NCI-H2081 treated with DMSO at 0.1 percent for 48 hours (cell line): ENCODE measurements at places on chromosomes 13 and 19.

- DNase-seq, result no peak
Observed at GRCh38 chr19:58498316-58499020, 13.3 kb downstream of the SLC27A5 start.

GRCh38 chr19:17602872-17603510 lies 47.5 kb downstream of the COLGALT1 start:
- no peak for DNase-seq

DNA sequence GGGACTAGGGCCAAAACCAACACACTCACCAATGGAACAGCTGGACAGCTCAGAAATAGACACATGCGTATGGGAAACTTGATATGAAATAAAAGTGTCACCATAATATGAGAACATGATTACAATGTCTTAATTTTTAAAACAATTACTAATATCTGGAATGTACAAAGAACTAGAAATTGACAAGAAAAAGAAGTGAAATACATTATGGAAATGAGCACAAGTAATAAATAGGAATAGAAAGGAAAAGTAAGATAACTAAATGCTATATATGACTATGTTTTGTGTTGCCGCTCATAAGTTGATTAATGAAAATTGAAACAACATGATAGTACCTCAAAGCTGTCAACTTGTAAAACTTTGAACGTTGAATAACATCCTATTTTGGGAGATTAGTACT lies 801.1 kb downstream of the SLITRK5 start:
- no peak for DNase-seq

- no peak for DNase-seq
Observed at GRCh38 chr19:22286151-22286810, at the start of gene ZNF729. Gene ZNF729 (plus strand): TSS chr19:22286441. CDS start chr19:22286526, 85 bp downstream.

DNA sequence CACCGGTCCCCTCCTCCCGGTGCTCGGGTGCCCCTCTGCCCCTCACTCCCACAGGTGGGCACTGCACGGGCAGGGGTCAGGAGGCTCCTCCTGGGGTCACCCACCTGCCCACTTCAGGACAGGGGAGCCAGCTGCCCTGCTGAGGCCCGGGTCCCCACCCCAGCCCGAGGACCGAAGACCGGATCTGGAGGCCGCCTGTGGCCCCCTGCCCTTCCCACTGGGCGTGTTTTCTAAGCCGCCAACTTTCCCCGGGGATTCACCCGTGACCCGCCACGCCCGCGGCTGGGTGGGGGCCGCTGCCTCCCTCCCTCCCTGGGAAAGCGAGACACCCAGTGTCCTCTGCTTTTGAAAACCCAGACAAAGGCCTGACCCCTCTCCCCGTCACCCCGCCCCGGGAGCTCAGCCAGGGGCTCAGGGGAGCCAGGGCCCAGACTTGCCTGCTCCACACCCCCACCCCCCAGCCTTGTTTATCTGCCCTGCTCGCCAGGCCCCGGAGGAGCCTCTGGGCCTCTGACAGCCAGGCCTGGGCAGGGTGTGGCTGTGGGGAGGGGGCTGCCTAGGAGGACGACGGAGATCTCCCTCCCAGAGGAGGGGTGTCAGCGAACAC lies 1.3 kb downstream of the PALM start:
- DNase-seq, result no peak

GRCh38 chr13:34627509-34628208 lies 314.4 kb upstream of the NBEA start:
- no peak for DNase-seq

DNA sequence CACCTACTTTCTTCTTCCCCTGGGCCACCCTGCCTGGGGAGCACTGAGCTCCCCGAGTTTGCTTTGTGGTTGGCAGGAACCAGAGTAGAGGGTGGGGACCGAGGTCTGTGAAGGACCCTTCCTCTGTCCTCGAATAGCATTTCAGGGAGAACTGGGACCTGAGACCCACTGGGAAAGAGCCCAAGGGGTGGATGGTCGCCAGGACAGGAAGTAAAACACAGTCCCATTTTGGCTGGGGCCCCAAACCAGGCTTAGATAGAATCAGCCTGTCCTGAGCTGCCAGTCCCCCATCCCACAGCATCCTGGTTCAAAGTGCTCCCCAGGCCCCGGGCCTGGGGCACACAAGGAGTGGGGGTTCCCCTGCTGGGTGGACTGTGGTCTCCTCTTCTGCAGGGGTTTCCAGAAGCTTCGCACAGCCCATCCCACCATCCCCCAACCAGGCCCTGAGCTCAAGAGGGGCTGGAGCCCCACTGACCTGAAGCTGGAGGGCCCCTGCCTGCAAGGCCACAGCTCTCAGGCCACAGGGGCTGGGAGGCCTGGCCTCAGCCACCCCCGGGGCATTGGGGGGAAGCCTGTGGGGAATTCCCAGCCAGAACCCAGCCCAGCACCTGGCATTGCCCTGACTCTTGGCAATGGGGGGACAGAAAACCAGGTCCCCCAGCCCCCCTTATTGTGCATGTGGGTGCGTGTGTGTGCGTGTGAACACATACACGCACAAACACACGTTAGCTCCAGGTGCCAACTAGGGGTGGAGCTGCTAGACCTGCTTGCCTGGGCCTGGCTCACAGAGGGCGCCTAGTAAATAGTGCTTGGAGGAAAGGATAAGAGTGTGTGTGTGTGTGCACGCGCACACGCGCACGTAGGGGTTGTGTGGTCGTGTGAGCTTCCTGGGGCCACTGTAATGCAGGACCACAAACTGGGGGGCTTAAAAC lies 995 bp upstream of the MKNK2 start:
- no peak for DNase-seq

DNA sequence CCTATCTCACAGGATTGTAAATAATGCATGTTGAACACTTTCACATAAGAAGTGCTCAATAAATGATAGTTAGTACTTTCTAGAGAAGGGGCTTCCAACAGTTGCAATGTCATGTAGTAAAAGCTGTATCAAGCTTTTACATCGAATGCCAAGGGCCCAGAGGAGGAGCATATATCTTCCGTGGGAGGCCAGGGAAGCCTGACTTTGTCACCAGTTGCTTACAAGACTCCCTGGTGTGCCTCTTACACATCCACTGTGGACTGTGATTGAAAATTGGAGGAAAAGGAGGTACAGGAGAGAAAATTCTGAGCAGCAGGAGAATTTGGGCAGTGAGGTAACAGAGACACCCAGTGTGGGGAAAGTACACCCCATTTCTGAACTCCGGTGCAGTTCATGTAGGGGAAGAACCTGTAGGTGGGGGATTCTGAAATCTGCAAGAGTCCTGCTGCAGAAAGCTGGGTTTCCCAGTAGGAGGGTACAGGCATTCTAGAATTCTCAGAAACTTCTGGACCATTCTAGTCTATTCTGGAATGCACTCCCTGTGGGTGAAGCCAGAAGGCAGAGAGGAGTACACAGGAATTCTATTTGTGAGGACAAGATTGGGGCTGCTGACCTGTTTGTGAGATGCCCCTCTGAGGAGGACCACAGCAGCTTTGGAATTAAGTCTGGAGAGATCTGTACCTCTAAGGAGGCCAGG lies 54.0 kb downstream of the ALOX5AP start:
- no peak for DNase-seq

DNA sequence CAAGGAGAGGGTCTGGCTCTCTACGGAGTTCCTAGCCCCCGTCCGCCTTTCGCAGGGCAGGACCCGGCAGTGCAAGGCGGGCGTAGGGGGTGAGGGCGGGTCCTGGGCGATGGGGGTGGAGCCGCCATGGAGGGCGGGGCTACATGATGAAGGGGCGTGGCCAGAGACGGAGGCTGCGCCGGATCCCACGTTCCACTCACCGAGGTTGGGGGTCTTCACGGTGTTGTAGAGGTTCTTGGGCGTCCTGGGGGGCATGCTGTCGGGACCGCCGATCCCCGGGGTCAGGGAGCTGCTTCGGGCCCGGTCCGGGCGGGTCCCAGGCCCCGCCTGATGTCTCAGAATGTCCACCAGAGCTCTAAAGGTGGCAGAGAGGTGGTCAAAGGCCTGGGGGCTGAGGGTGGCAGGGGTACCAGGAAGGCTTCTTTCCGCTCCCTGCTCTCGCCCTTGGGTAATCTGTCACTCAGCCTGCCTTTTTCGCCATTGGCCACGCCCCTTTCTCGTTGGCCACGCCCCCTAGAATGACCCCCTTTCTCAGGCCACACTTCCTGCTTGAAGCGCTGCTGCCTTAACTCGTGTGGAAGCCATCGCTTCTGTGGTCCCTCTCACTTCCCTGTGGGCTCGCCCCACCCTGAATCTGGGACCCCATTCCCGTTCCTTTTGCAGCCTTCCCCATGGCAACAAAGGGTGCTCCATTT lies 2.5 kb downstream of the SHISA7 start:
- DNase-seq, result no peak

- DNase-seq, result no peak
Observed at GRCh38 chr13:42039457-42039945, 8.9 kb upstream of the DGKH start.

- DNase-seq, result no peak
Observed at GRCh38 chr13:30712536-30713532, 22.5 kb upstream of the ALOX5AP start.

DNA sequence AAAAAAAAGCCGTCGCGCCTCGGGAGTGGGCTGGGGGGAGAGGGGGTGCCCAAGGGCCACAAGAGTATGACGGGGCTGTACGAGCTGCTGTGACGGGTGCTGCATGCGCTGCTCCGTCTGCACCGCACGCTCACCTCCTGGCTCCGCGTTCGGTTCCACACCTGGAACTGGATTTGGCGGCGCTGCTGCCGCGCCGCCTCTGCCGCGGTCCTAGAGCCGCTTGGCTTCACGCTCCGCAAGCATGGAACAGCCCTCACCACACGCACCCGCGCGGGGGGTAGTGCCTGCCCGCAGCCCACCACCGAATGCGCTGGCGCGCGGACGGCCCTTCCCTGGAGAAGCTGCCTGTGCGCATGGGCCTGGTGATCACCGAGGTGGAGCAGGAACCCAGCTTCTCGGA lies 18.8 kb downstream of the C1QTNF9 start:
- DNase-seq, result no peak

DNA sequence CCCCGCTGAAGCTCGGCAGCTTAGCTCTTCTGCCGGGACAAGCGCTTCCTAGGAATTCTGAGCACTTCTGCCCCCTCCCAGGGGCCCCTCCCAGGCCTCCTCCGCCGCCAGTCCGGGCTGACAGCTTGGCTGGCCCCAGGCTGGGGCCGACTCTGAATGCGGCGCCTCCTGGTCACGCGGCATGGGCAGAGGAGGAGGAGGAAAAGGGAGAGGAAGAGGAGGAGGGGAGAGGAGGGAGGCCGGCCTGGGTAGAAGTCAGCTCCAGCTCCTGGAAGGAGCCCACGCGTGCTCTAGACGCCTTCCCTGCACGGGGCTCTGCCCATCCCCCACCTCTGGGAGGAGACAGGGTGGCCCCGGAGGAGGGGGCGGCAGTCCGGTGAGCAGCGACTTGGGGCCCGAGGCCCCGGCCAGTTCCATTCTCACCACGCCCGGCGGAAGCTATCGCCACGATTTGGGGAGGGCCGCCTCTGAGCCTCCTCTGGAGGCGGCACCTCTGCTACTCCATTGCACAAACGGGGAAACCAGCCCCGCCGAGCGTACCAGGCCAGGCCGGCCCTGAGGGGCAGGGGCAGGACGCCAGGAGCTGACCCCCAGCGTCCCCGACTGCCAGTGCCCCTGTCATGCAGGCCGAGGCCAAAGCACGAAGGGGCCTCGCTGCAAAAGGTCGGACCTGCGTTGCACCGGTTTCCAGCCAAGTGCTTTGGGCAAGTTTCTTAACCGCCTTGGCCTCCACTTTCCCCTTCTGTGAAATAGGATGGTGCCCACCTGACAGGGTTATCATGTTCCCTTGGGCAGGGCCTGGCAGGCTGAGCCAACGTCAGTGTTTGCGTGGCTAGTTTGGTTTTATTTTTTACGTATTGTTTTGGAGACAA lies 31.6 kb downstream of the CCNE1 start:
- no peak for DNase-seq

DNA sequence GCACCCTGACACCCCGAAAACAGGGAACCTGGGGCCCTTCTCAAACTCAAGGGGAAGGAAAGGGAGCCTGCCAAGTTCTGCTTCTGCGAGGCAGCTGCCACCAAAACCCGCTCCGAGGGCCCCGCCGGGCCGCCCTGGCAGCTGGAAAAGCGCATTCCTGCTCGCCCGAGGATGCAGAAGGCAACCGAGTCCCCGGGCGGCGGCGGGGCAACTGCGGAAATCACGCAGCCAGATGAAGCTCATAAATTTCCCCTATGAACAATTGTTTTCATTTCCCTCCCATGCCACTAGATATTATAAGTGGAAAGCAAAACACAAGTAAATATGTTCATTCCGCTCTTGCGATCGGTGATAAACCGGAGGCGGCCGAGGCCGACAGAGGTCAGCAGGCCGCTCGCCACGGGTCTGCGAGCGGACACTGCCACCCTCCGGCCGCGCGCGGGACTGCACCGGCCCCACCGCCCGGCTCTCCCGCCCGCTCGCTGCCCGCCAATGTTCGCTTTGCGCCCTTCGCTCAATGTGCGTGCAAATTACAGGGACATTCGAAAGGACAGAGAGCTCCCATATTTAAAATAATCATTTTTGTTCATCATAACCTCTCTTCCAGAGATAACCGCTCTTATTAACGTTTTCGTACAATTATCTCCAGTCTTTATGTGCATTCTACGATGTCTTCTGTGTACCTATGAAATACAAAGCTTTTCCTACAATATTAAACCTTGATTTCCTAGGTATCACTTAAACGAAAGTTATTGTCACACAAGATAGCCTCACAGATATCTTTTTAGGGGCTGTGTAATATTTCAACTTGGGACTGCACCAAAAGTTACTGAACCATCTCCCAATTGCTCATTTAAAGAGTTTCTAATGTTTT lies 120.8 kb upstream of the ZNF507 start:
- DNase-seq, result no peak
